ENCODE measurements at places on chromosomes 11 and 22.

- DNase-seq, result no peak
These were observed 49.5 kb upstream of the ACCSL start for GRCh38 chr11:43998308-43998707.

DNA sequence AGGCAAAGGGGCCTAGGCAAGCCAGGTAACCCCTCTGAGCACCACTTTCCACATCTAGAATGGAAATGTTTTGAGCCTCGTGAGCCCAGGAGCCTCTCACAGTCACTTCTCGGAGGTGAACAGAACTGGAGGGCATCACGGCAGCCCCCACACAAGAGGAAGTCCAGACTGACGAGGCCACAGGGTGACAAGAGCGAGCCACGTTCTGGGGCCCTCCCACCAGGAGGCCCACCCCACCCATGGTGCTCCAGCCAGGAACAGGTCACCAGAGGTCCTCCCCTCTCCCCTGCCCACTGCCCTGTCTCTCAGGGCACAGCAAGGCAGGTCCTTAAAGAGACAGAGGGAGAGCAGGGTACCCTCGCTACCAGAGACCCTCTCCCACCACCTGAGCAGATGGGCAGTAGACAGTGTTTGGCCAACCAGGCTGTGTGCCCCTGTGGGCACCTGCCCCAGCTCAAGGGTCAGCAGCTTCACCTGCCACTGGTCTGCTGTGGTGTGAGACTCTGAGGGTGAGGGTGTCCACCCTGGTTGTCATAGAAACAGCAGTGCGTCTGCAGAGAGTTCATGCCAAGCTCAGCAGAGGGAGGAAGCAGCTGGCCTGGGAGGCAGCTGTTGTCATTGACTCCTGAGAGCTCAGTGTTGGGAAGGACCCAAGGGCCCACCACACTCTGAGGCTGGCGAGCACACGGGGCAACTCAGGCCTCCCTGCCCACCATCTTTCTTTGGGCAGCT, 31.4 kb downstream of the RSPH14 start:
- DNase-seq, result no peak

DNA sequence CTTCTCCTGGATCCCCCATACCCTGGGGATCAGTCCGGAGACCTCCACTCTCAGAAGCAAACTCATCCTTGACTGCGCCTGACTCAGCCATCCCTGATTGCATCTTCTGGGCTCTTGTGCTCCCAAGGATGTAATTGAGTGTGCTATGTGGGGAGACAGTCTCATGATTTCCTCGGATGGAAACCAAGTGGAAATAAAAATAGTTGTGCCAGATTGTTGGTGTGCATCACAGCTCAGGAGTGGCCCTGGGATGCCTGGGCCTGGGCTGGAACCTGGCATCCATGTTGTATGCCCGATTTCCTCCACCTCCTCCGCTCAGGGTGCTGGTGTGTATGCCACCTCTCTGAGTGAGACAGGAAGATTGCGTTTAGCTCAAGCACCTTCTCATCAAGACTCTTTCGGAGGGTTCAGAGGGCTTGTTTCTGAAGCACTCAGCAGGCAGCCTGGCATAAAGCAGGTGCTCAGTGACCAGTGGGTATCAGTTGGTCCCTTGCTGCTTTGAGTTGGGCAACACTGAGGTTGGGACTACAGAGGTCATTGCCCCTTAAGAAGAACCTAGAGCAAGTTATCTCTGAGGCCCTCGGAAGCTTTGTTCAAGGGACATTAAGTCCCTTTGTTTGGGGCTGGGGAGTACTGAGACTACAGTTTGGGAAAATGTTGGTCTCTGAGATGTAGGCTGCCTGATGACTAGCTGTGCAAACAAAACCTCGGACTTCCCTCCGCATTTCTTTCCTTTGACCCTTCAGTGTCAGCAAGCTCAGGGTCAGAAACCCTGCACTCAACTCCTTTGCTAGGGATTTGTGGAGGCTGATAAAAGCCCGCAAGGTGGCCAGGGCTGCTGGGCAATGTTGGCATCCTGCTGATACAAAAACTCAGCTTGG, 24.8 kb upstream of the MICAL2 start:
- DNase-seq, result no peak

DNA sequence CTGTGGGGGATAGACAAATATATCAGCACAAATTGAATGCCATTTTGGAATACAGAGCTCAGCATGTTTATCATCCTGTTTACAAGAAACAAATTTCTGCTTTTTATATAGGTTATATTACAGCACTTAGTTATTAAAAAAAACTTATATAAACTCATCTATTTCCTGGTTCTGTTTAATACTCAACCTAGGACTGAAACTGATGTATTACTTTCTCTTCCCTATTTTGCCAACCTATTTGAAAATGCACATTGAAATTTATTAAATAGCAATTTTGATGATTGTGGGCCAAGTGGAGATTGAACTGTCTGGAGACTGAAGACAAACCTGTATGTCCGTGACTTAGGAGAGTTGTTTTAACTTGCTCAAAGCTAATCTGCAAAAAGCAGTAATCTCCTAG, 288.3 kb upstream of the ANO3 start:
- no peak for DNase-seq

GRCh38 chr11:34335331-34335730, 22.5 kb downstream of the ABTB2 start:
- no peak for DNase-seq

GRCh38 chr11:112129656-112130055, 34.2 kb downstream of the IL18 start:
- DNase-seq, result no peak

- DNase-seq, result peak; percentile 23
These were observed 965 bp downstream of the OSBPL5 start for GRCh38 chr11:3164138-3164551.

DNA sequence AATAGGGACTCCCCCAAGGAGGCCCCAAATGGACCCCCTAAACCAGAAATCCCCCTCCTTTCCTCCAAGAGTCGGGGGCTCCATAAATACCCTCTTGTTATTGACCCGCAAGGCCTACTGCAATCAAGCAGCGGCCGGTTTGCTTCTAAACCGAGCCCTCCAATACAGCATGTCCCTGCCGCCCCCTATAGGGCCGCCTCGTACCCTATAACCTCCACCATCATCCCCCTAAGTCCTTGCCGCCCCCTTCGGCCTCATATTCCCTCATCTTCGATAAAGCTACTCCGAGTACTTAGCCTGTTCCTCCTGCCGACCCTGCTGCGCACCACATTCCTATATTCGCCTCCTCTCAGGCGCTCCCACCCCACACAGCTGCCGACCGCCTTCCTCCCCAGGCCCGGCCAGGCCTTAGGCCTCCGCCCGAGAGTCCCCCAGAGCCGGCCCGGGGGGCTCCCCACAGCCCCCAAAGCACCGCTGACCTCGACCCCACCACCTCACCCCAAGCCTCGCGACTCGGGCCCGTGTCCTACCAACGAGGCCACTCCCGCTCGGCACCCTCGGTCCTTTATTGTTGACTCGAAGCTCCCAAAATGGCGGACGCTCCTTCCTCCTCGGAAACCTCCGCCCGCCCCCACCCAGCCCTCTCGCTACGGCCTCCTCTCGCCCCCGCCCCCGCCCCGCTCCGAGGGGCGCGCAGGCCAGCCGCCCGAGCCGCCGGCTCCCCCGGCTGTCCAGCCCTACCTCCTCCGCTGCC, 430 bp downstream of the DDX6 start:
- DNase-seq, result peak; percentile 68

DNA sequence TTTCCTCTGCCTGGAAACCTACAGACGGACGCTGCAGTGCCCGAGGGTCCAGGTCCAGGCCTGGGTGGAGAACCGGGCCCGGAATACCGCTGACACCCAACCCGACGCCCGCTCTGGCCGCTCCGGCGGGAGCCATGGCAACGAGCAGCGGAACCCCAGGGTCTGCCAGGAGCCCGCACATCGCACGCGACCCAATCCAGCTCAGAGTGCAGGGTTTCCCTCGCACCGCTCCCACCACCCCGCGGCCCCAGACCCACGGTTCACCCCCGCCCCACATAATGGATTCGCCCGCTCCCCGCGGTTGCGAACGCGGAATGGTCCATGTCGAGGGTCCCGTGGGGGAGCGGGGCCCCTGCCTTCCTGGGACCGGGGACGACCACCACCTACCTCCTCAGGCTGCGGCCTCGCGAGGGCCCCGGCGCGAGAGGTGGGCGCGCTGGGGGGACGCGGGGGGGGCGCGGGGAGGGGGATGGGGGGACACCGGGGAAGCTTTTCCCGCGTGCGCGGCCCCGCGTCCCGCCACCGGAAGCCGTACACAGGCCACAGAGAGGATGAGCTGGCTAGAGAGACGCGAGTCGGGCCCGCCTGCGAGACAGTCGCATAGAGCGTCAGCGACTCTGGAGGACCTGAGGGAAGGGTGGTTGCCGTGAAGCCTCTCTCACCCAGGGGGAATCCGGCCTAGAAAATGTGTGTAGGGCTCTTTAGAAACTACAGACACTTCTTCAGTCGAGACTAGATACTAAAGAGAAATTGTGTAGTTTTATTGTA, at the start of gene SSRP1:
Gene SSRP1, minus strand, starts transcription at position 550 of the 768 bp plus-strand sequence. CDS start 771 bp downstream, outside the sequence.
- peak; percentile 91 for DNase-seq

GRCh38 chr11:95296621-95297025, 65.6 kb upstream of the SESN3 start:
- DNase-seq, result no peak

DNA sequence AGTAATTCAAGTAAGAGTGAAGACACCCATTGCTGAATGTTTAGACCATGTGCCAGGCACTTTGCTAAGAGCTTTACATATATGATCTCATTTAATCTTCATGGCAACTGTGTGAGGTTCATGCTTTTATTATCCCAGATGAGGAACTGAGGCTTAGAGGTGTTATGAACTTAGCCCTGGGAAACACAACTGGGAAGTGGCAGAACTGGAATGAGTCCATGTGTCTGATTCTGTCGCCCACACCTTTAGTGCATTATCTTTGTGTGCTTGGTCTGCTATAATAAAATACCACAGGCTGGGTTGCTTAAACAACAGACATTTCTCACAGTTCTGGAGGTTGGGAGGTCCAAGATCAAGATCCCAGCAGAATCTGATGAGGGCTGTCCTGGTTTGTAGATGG, 108.7 kb upstream of the PLET1 start:
- DNase-seq, result no peak

DNA sequence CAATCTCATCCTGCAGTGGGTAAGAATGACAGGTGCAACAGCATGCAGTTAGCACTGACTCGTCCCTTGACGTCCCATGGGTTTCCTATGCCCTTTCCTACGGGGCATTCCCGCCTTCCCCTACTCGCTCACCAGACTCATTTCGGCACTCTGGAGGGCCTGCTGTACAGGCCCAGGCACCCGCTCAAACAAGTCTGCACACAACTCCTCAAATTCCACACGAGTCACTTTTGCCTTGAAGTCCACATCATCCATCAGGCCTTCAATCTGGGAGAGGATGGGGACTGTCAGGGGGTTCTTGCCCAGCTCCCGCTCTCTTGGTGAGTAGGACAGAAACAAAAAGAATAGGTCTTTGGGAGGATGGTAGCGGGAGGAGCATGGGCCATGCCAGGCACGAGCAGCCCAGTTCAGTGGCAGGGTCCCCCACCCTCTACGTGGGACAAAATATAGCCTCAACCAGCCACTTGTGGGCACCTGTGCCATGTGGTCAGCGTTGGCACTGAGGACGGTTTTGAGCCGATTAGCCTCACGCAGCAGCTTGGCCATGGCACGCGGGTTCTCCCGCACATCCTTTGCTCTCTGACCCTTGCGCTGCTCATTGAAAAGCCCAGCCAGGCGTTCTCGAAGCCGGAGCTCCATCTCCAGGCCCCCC, 4.7 kb downstream of the HYOU1 start:
- no peak for DNase-seq

- peak; percentile 77 for DNase-seq
These were observed 6.2 kb upstream of the IGSF22 start for GRCh38 chr11:18731949-18732821.

GRCh38 chr22:44231233-44231632, 50.5 kb downstream of the PARVG start:
- DNase-seq, result no peak

- DNase-seq, result no peak
These were observed 8.4 kb downstream of the LRRC4C start for GRCh38 chr11:41451011-41451410.

- DNase-seq, result no peak
These were observed 8.9 kb upstream of the PTPRJ start for GRCh38 chr11:47971501-47971900.

DNA sequence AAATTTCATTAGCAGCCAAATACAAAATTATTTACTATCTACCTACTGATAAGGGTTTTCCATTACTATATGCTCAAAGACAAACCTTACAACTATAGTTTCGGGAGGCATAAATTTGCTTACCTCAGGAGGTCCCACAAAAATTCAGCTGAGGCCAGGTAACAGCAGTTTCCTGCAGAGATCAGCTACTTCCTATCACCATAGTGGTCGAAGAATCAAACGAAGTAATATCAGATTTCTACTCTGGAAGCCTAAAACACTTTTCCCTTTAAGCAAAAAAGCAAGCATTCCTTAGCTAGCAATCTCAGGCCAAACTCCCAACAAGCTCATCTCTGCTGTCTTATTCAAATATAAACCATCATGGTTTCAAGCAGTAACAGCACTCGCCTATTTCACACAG, 3.1 kb downstream of the NAP1L4 start:
- DNase-seq, result no peak

- DNase-seq, result no peak
These were observed 30.2 kb downstream of the CLMP start for GRCh38 chr11:123164732-123165450.

GRCh38 chr11:13291800-13292199, 14.2 kb downstream of the BMAL1 start:
- no peak for DNase-seq

GRCh38 chr11:63608353-63609345, 5.6 kb downstream of the PLAAT3 start:
- DNase-seq, result no peak

- peak; percentile 26 for DNase-seq
These were observed 34.9 kb upstream of the OR10G7 start for GRCh38 chr11:124075841-124076651.

GRCh38 chr11:91835051-91835560, 389.5 kb upstream of the FAT3 start:
- DNase-seq, result no peak

- no peak for DNase-seq
These were observed 2.0 kb downstream of the GNAZ start for GRCh38 chr22:23072077-23072910.

GRCh38 chr11:64241241-64241490, 271 bp downstream of the FKBP2 start:
- DNase-seq, result peak; percentile 100

GRCh38 chr11:133660202-133660568, 127.9 kb upstream of the OPCML start:
- no peak for DNase-seq

DNA sequence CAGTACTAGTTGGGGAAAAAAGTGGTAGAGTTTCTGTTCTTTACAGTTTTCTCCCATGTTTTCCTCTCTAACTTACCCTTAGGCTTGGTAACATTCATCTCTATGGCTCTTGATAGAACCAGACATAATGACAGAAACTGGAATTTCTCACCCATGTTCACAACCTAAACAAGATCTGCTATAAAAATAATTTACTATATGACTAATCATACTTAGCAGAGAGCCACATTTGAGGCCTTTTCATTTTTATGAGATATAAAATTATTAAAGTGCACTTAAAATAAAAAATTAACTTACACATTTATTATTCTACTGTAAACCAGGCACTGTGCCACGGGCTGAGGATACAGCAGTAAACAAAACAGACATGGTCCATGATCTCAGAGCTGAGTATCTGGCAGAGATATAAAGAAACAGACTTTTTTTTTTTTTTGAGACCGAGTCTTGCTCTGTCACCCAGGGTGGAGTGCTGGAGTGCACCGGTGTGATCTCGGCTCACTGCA, 98.1 kb downstream of the GAB2 start:
- no peak for DNase-seq

- no peak for DNase-seq
These were observed 63.7 kb downstream of the PRDM11 start for GRCh38 chr11:45209891-45210699.

All from activated naive CD4-positive, alpha-beta T cell treated with anti-CD3 and anti-CD28 coated beads, Interleukin-2, amount 10 ng/mL, durations not matched to agents 7 days and 5 days (primary cell).